ENCODE measurements at places on chromosomes 6 and 20. TPM values are rescaled to one million over a fixed set of nuclear protein-coding genes. Genes with fewer than 3 reads are reported as not detected.

GRCh38 chr20:35766843-35767242 lies 5.0 kb upstream of the PHF20 start:
- H3K4me3 ChIP-seq: no peak overlapping the region
- peaks cover 7% of the 10 kb centered on the region for H3K4me1 ChIP-seq
- peaks cover 2% of the 10 kb centered on the region for H3K27me3 ChIP-seq
- no peaks in the 10 kb centered on the region for H3K36me3 ChIP-seq

- H3K27me3 ChIP-seq: no peaks in the 10 kb centered on the region
- no peaks in the 10 kb centered on the region for H3K36me3 ChIP-seq
- no peak for DNase-seq
- H3K27ac ChIP-seq: no peak overlapping the region
Measured at GRCh38 chr20:46946796-46947195, 52.2 kb downstream of the EYA2 start.

GRCh38 chr20:53642196-53643030 lies 48.8 kb upstream of the ZNF217 start:
- no peak overlapping the region for H3K27ac ChIP-seq
- no peak overlapping the region for H3K4me3 ChIP-seq
- no peaks in the 10 kb centered on the region for H3K36me3 ChIP-seq
- DNase-seq: no peak
- H3K4me1 ChIP-seq: 0 out of 2 replicates have a peak, but pooled peaks cover 3% of the 10 kb centered on the region

DNA sequence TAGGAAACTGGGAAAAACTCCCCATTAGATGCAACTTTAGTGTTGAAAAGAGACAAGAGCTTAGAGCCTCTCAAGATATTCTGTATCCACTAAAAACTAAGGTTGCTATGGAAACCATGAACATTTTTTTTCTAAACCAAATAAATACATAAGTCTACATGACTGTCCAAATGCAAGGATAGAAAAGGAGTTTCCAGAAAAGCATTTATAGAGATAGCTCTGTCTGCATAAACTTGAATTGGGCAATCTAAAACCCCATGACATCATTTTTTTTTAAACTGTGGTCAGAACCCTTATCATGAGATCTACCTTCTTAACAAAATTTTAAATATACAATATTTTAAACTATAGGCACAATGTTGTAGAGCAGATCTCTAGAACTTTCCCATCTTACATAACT lies 36.4 kb upstream of the FAM83B start:
- peaks cover 2% of the 10 kb centered on the region for H3K36me3 ChIP-seq
- H3K27me3 ChIP-seq: no peaks in the 10 kb centered on the region
- no peak overlapping the region for H3K27ac ChIP-seq
- H3K4me1 ChIP-seq: no peaks in the 10 kb centered on the region
- no peak for DNase-seq
- no peak overlapping the region for H3K4me3 ChIP-seq

DNA sequence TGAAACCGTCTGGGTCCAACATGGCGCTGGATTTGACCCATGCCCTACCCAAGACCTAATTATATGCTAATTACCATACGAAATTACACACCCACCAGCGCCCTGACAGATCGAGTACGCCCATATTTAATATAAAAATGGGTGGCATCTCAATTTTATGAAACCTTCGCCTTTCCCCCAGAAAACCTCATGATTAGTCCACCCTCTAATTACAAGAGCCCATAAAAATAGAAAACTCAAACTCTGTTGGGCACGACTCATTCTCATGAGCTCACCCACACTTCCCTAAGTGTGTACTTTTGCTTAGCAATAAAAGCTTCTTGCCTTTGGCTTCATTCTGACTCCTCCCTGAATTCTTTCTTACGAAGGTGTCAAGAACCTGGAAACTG lies 136.4 kb downstream of the OR2B2 start:
- no peak for DNase-seq
- H3K27ac ChIP-seq: no peak overlapping the region
- peaks cover 16% of the 10 kb centered on the region for H3K27me3 ChIP-seq
- no peak overlapping the region for H3K4me3 ChIP-seq
- H3K4me1 ChIP-seq: no peaks in the 10 kb centered on the region
- peaks cover 10% of the 10 kb centered on the region for H3K36me3 ChIP-seq

- peaks cover 5% of the 10 kb centered on the region for H3K4me1 ChIP-seq
- peak; percentile 70 for DNase-seq
- no peaks in the 10 kb centered on the region for H3K27me3 ChIP-seq
- H3K27ac ChIP-seq: peak overlapping the region; percentile 69
- no peaks in the 10 kb centered on the region for H3K36me3 ChIP-seq
Measured at GRCh38 chr6:5438922-5439584, 177.7 kb downstream of the FARS2 start.

- no peaks in the 10 kb centered on the region for H3K27me3 ChIP-seq
- H3K27ac ChIP-seq: no peak overlapping the region
- H3K4me1 ChIP-seq: peaks cover 9% of the 10 kb centered on the region
Measured at GRCh38 chr6:156875062-156875461, 97.9 kb downstream of the ARID1B start.

- peaks cover 2% of the 10 kb centered on the region for H3K4me1 ChIP-seq
- H3K27me3 ChIP-seq: no peaks in the 10 kb centered on the region
- no peak for DNase-seq
- H3K36me3 ChIP-seq: no peaks in the 10 kb centered on the region
- no peak overlapping the region for H3K4me3 ChIP-seq
Measured at GRCh38 chr20:23631981-23632710, 5.6 kb downstream of the CST3 start.

GRCh38 chr6:144823131-144823530 lies 538.0 kb downstream of the UTRN start:
- DNase-seq: no peak
- H3K36me3 ChIP-seq: peaks cover 25% of the 10 kb centered on the region
- H3K4me3 ChIP-seq: no peak overlapping the region
- no peaks in the 10 kb centered on the region for H3K27me3 ChIP-seq
- no peaks in the 10 kb centered on the region for H3K4me1 ChIP-seq

GRCh38 chr6:5786969-5787720 lies 219.6 kb downstream of the NRN1 start:
- no peaks in the 10 kb centered on the region for H3K27me3 ChIP-seq
- H3K27ac ChIP-seq: no peak overlapping the region
- H3K4me3 ChIP-seq: no peak overlapping the region
- H3K36me3 ChIP-seq: no peaks in the 10 kb centered on the region
- no peak for DNase-seq

- no peak overlapping the region for H3K27ac ChIP-seq
- H3K4me3 ChIP-seq: peak overlapping the region; percentile 85
- H3K36me3 ChIP-seq: no peaks in the 10 kb centered on the region
Measured at GRCh38 chr20:40686434-40686882, 2.6 kb downstream of the MAFB start.

DNA sequence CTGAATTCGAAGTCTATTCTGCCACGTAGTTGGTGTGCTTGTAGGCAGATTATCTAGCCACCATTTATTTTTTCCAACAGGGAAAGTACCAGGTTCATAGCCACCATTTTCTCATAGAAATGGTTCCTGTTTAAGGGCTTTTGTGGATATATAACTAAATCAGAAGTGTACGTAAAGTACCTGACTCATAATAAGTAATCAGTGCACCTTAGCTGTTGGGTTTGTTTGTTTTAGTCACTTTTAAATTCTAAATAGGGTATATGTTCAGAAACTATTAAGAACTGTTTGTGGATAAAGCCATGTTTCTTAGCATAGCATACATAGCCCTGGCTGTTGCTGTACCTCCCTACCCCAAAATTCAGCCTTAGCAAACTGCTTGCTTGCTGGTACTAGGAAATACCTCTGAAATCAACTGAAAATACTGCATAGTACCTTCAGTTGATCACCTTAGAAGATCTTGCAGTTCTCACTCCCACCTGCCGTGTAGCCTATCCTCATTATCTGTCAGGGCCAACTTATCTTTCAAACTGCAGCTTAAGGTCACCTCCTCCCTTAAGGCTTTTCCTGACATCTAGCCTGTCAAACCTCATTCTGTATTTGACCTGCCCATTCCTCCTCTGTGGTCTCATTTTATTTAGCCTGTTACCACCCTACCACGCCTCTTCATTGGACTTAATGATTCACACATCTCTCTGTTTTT lies 44.6 kb upstream of the COL10A1 start:
- no peak overlapping the region for H3K4me3 ChIP-seq
- H3K27me3 ChIP-seq: no peaks in the 10 kb centered on the region
- no peak overlapping the region for H3K27ac ChIP-seq
- H3K36me3 ChIP-seq: peaks cover 11% of the 10 kb centered on the region
- H3K4me1 ChIP-seq: no peaks in the 10 kb centered on the region
- DNase-seq: no peak

DNA sequence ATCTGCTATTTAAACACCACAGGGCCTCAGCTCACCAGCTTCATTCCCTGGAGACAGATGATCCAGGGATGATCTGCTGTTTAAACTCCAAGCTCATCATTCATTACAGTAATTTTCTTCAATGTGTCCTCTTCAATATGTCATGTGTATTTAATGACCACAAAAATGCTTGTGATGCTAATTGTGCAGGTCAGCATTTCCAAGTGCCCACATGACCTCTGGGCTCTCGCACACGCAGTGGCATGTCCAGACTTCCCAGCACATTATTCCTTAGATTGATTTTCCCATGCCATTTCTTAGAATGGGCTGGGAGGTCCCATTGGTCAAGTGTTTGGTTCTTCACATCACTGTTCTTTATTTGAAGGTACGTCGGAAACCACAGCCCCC lies 434.4 kb downstream of the HAO1 start:
- no peak overlapping the region for H3K27ac ChIP-seq
- H3K4me3 ChIP-seq: no peak overlapping the region
- H3K27me3 ChIP-seq: no peaks in the 10 kb centered on the region
- no peaks in the 10 kb centered on the region for H3K36me3 ChIP-seq
- no peak for DNase-seq

STX11 gene
- total RNA-seq: 0.11 TPM

APOM gene
- 3.9 TPM for total RNA-seq

TBX18 gene
- total RNA-seq: not detected

FOXQ1 gene
- 0.15 TPM for total RNA-seq

COL9A3 gene
- total RNA-seq: 137 TPM

CCR6 gene
- not detected for total RNA-seq

RNF182 gene
- total RNA-seq: 3.7 TPM
